ENCODE measurements at places on chromosomes 11 and 22. TPM values are rescaled to one million over a fixed set of nuclear protein-coding genes. Genes with fewer than 3 reads are reported as not detected.

DNA sequence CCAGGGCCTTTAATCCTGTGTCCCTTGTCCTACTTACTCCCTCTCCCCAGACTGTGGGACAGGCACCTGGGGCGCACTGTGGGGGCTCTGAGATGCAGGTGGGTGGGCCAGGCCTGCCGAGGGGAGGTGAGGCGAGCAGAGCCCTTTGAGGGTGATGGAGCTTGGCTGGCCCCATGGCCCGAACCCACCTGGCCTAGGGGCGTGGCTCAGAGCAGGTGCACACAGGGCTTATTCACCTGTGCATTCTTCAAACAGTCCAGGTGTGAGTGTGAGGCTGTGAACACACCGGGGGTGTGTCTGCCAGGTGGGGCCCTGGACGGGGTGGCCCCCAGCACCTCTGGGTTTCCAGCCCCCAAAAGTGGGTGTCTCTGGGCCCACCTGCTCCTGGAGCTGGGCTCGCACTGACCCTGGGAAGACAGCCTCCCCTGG is 9.0 kb upstream of the MUC5AC start:
- DNase-seq: no peak

DNA sequence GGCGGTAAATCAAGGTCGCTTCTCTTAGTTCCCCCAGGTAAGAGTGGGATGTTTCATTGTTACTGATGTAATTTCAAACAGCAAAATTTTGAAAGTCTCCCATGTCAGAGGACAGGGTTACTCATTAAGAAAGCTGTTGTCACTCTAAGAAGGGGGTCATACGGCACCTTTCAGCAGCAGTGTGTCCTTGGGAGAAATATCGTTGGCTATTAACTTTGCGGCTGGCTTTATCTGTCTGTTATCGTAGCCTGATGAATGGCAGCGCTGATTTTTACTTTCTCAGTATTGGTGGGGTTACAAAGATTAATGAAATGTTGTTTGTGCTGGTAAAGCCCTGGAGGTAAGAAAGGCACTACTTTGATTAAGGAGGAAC is 27.5 kb upstream of the FBXO3 start:
- DNase-seq: no peak

DNA sequence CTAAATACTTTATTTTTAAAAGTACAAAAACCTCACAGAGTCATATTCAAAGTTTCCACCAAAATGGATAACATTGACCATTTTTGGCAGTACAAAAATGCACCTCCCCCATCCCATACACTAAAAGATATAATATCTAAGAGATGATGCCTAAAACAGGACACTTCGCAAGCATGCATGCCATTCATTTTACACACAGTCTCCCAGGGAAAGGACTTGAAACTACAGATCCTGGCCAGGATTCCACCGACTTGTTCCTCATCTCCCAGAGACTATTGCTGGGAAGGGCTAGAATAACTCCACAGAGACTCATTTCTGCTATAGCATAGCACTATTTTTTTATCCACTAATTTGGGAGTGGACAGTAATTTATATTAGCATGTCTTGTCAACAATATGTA is 81.7 kb downstream of the MTNR1B start:
- no peak for DNase-seq

- no peak for DNase-seq
Measured at GRCh38 chr22:41888627-41889200, 26.2 kb downstream of the SHISA8 start.

GRCh38 chr22:28012832-28013460 is 93.9 kb upstream of the PITPNB start:
- DNase-seq: peak; percentile 11

GRCh38 chr11:14908214-14908880 is 16.3 kb upstream of the CYP2R1 start:
- no peak for DNase-seq

DNA sequence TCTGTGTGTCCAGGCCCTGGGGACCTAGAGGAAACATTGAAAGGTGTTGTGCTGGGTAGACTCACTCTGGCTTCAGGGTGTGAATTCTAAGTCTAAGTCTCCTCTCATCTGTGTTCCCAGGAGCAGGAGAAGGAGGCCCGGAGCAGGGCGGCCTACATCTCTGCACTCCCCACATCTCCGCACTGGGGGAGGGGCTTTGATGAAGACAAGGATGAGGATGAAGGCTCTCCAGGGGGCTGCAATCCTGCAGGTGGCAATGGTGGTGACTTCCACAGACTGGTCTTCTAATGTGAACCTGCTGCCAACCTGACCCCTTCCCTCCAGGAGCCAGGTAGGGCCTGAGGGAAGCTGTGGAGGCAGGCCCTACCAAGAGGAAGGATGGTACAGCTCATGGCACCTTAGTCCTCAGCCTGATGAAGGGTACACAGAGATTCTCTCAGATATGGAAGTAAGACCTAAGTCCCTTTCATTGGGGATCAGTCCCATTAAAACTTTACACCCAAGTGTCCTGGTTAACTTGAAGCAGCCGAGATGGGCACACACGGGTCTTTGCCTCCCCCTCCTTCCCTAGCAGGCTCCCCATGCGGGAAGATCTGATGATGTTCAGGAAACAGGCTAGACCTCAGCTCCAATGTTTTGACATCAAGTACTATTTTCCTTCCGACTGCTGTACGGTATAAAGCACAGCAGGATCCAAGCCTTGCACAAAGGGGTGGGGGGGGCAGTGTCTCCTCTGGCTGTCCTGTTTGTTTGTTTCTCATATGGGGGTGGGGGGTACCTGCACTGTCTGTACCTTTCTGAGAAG is 25.0 kb downstream of the USP35 start:
- DNase-seq: no peak

DNA sequence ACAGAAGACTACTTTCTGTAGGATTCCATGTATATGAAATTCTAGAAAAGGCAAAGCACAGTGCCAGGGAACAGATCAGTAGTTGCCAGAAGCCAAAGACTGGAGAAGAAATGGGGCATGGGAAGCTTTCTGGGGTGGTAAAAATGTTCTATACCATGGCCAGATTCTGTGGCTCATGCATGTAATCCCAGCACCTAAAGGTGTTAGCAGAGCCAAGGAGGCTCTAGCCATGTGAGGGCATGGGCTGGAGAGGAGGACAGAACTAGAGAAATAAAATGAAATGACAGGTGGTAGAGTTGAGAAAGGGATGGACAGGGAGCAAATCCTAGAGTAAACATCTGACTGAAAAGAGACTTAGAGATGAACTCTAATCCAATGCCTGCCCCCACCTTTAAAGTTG is 26.9 kb upstream of the HMGXB4 start:
- no peak for DNase-seq

DNA sequence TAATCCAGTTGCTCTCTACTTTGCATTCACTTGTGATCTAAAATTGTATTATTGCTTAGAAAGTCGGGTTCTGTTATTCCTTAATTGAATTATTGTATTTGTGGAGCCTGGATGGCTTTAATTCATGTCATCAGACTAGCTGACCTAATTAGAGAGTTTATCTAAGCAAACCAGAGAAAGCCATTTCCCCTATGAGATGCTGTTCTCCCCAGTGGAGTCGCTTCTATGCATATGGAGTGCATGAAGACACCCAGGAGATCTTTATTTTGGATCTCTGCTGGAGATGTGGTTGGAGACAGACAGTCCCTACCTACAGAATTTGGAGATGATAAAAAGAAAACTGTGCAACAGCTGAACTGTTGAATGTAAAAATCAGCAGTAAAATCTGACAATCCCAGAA is 45.2 kb upstream of the MYO18B start:
- DNase-seq: no peak

GRCh38 chr22:22745225-22746060 is 101.0 kb downstream of the GGTLC2 start:
- DNase-seq: no peak

GRCh38 chr11:73883856-73884255 is 7.1 kb downstream of the PAAF1 start:
- DNase-seq: no peak

DNA sequence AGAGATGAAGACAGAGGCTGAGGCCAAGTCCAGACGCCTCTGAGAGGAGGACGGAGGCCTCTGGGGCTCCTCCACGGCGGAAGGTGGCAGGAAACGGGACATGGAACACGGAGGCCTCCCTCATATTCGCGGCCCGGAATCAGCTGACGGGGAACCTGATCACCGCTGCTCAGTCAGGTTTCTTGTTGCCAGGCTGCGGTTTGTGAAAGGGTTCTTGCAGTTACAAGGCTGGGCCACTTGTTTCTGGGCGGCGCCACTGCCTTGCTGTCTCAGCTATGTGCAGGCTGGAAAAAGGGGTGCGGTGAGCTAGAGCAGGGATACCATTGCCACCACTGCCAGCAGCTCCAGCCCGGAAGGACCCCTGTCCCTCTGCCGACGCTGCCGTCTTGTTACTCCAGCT is 10.0 kb upstream of the MMP1 start:
- DNase-seq: peak; percentile 10

- DNase-seq: no peak
Measured at GRCh38 chr11:66294626-66295620, 3.2 kb downstream of the TMEM151A start.

GRCh38 chr11:47234669-47235100 is 13.9 kb downstream of the ACP2 start:
- DNase-seq: no peak

Gene APOL1
- 29.8 TPM for total RNA-seq

Gene LGALS12
- 0.44 TPM for total RNA-seq

Gene POLR2L
- 162 TPM for total RNA-seq

Gene OR52N4
- not detected for total RNA-seq

Gene MRGPRX3
- not detected for total RNA-seq
